ENCODE measurements at places on chromosomes 5 and 9.

DNA sequence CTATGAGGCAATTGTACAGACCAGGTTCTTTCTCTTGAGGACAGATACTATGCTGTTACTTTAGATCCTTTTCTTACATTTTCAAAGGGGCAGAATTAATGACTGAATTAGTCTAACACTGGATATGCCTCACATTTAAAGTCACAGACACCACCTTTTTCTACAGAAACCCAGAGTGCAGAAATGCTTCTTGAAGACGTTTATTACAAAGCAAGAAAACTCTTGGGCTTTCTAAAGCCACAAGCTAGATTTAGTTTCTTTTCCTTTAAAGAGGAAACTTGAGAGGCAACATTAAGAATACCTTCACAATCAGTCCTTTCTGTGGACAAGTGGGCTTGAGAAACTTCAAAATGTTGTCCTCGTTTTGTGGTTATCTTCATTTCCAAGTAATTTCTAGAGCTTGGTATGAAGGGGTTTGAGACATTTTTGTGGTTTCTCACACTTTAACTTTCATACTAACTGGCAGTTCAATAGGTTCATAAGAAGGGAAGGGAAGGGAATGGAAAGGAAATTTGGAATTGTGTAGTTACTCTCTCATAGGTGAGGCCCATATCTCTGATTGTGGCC, 527.4 kb downstream of the RASEF start:
- no peak for DNase-seq

- peak; percentile 75 for DNase-seq
These were observed 46.2 kb upstream of the PWWP2A start for GRCh38 chr5:160165137-160166068.

- DNase-seq = no peak
These were observed 111.0 kb upstream of the SLIT3 start for GRCh38 chr5:169411786-169412430.

GRCh38 chr5:14144586-14145434, 1.7 kb downstream of the TRIO start:
- peak; percentile 84 for DNase-seq

GRCh38 chr9:101498323-101498722, 35.3 kb upstream of the RNF20 start:
- DNase-seq = no peak

DNA sequence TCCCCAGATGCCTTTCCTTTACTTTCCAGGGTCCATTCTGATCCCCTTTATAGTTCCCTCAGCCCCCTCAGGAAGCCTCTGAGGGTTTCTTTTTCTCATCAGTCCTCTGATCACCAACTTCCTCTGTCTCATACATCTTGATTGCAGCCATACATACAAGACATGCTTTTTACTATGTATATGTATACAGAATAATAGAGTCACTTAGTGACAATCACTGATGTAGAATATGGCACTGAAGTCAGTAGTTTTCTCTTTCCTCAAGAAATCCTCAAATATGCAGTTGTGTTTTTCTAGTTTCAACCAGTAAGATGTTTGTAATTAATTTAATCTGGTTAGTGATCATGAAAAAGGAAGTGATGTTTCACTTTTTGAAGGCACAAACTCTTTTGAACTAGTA, 364.1 kb downstream of the MAN2A1 start:
- DNase-seq = no peak

- no peak for DNase-seq
These were observed 77.0 kb downstream of the GNAQ start for GRCh38 chr9:77954666-77955015.

- no peak for DNase-seq
These were observed 274.7 kb downstream of the FBXL7 start for GRCh38 chr5:15774632-15775031.

- no peak for DNase-seq
These were observed 161.3 kb downstream of the CCDC192 start for GRCh38 chr5:127864511-127864910.

DNA sequence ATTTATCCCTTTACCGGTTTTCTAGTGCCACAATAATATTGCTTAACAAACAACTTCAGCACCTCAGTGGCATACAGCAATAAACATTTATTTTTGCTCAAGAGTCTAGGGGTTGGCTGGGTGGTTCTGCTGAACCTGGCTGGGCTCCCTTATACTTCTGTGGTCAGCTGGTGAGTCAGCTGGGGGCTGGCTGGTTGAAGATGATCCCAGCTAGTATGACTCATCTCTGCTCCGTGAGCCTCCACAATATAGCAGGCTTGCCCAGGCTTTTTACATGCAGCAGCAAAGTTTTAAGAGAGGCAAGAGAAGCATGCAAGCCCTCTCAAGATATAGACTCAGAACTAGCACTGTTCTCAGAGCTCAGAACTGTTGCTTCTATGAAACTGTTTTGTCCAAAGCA, 523.5 kb upstream of the CLINT1 start:
- peak; percentile 43 for DNase-seq

GRCh38 chr9:9045072-9045471, 1245.5 kb upstream of the DMAC1 start:
- no peak for DNase-seq
